ENCODE measurements at places on chromosomes 7 and 10.

GRCh38 chr10:124598773-124599587, 137.4 kb downstream of the LHPP start:
- DNase-seq = no peak

DNA sequence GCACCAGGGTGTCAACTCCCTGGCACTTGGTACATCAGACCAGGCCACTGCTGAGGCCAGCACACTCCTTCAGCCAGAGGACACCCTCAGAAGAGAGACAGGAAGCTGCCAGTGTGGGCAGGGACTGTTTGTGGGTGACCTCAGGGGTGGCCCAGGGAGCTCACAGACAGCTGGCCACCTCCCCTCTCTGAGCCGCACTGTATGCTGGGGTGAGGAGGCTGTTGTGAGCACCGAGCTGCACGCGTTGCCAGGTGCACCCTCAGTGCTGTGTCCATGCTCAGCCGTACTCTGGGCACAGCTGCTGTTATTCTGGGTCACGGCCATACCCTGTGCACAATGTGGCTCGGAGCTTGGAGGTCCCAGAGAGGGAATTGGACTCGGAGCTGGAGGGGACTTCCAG, 61.5 kb upstream of the NANOS1 start:
- no peak for DNase-seq

DNA sequence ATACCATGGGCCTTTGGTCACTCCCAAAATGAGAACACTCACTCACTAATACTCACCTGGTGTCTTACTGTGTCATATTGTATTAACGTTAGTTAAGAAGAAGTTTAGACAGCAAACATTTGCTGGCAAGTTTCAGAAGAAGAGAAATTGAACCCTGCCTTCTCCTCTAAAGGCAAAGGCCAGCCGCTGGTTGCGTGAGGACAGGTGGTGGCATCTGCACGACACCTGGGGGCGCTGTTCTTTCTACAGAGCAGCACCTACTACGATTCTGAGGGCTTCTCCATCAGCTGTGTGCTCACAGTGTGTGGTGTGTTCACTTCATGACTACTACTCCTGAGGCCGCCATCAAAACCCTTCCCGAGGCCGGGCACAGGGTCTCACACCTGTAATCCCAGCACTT, 17.9 kb upstream of the CLEC2L start:
- DNase-seq = no peak

GRCh38 chr7:15765753-15766152, 79.3 kb upstream of the MEOX2 start:
- no peak for DNase-seq

GRCh38 chr10:77904100-77904840, 22.3 kb downstream of the DLG5 start:
- DNase-seq = no peak

DNA sequence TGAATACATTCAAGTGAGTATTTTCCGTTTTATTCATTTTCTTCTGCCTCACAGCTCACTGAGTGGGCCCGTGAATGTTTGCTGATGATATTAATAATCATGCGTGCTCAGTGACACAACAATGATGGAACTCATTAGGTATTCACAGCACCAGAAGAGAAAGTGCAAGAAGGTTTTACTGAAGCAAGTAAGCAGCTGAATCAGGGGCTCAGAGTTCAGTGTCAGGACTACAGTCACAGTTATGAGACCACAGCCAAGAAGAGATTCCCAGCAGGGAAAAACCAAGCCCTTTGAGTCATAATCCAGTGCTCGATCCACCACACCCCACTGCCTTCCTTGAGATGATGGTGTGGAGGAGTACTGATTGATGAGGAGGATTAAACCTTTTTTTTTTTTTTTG, 247.4 kb downstream of the KIAA1217 start:
- DNase-seq = no peak
